ENCODE measurements at places on chromosomes 2 and 18. TPM values are rescaled to one million over a fixed set of nuclear protein-coding genes. Genes with fewer than 3 reads are reported as not detected.

The MAPRE3 gene
- 20.3 TPM for polyA plus RNA-seq

The STK36 gene
- polyA plus RNA-seq = 40.8 TPM

The GKN2 gene
- polyA plus RNA-seq = not detected

GRCh38 chr2:134718817-134719814, at the start of gene TMEM163:
TSS of gene TMEM163 (minus strand) at chr2:134719000.
- DNase-seq = no peak

The B3GNT7 gene
- 0.07 TPM for polyA plus RNA-seq

The ANKAR gene
- polyA plus RNA-seq = 0.96 TPM

The HOXD4 gene
- polyA plus RNA-seq = not detected

DNA sequence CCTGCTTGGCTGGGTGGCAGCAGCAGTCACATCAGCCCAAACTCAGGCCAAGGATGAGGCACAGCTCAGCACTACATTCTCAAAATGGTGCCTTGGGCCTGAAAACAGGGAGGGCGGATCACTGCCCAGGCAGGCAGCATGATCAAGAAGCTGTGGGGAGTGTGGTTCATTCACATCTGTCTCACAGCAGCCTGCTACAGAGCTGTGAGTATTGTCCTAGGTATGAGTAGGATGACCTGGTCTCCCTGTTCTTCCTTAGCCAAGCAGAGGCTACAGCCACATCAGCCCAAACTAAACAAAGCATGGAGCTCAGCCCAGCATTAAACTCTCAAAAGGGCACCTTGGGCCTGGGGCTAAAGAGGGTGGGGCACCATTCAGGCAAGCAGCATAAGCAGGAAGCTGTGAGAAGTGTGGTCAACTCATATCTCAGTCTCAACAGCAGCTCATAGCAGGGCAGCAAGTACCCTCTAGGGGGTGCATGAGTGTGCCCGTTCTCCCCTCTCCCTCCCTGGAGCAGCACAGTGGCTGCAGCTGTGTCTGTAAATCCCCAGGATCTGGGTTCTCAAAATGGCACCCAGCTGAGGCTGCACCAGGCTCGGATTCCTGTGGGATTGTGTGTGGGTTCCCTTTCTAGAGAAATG, 139.6 kb downstream of the TRABD2A start:
- DNase-seq = peak; percentile 43

DNA sequence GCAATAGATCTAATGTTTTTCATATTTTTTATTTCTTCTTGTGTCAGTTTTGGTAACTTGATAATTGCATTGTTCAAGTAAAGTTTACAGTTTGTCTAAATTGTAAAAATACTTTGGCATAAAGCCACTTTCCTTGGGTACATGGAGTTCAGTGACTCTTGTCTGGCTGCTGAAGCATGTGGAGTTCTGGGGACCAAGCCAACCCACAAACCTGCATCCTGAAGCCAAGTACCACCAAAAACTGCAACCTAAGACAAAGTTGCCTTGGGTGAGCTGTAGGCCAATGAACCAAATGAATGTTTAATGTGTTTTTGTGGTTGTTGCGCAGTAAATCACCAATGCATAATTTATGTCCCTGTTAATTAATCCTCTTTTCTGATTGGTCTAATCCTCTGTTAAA, 872.6 kb downstream of the BCL11A start:
- DNase-seq = no peak

- DNase-seq = no peak
Observed at GRCh38 chr2:142041105-142041504, 89.7 kb downstream of the LRP1B start.

DNA sequence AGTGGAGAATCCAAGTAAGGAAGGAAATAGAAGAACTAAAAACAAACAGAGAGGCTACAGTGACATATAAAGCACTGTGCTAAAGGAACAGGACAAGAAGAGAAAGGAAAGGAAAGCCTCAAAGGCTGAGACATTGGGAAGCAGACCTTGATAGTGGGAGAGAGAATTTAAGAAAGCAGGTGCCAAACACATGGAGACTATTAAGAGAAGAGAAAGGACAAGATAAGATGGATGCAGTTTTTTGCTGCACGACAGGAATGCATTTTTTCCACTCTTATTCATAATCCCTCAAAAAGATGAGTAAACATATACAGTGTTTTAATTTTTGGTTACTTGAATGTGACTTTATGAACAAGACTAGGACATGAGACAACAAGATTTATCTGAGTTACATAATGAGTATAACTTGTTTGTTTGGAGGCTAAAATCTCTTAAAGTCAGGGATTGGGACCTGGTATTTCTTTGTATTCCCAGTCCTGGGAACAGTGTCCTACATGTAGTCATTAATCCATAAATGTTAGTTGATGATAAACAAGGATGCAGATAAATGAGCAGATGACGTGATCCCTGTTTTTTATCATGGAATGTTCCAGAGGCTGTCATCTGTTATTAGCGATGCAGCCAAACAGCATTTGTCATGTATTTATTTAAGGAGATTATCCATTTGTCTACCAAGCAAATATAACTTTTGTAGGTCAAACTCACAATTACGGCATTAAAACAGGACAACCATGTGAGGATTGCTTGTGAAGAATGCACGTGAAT, 141.7 kb downstream of the DNER start:
- no peak for DNase-seq

DNA sequence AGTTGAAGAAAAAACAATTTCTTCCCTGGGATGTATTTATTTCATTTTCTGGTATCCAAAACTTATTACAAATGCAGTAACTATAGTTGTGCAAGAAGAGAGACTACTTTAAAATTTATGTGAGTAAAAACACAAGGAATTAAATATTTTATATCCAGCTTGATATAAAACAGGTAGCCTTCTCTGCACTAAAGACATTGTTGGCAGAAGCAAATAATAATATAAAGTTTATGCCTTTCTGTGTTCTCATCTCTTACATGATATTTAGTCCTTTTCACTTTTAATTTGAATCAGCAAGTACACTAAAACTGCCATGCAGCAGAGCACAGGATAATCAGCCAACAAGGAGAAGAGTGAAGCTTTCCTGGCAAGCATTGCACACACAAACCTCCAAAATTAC, 352.7 kb downstream of the ARL6IP6 start:
- no peak for DNase-seq

All from IMR-90 (cell line).